ENCODE measurements at places on chromosomes 12 and 14.
A peak's percentile ranks its signal among the peaks of the same experiment; 100 is the strongest.

- no peak for DNase-seq
These were observed 148.4 kb downstream of the ALG10B start for GRCh38 chr12:38465020-38465419.

GRCh38 chr12:50926415-50926814 lies 25.9 kb upstream of the HIGD1C start:
- no peak for DNase-seq

- peak; percentile 74 for DNase-seq
These were observed 608 bp downstream of the PTGES3 start for GRCh38 chr12:56687223-56688128.

DNA sequence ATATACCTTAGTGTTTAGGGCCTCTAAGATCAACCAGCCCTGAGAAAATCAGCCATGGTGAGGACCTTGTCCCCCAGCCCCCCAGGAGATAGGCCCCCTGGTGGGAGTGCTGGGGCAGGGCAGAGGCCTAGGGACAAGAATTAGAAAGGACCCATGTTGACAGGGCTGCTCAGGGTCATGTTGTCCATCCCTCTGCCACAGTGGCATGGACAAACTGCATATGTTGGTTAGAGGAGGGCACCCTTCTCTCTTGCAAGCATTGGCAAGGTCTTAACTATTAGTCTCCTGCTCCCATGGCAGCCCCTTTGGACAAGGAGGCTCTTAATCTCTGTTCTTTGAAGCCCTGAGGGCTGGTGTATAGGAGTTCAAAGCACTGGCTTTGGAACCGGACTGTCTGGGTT lies 755 bp upstream of the PTPN6 start:
- no peak for DNase-seq

- DNase-seq = no peak
These were observed 156.1 kb downstream of the VRK1 start for GRCh38 chr14:96953087-96953874.

DNA sequence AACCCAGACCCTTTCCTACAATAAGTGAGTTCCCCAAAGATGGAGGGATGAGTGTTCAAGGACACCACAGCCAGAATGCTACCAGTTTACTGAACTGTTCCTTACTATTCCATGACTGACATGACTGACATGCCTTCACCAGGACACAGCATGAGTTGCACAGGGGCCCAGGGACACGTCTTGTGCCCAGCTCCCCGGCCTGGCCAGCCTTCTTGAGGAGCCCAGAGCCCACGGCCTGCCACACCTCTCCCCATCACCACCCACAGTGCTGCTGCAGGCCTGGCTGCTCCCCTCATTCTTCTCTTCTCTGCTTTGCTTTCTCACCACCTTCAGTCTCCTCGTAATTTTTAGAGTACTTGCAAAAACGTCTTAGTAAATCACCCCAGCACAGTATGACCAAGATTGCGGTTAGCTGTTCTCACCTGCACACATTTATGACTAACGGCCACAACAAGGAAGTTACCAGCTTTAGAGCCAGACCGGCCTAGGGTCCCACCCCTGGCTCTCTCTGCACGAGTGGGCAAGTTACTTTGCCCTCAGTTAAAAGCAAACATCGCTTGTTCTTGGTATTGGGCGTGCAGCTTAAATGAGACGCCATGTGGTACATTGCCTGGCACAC lies 18.5 kb downstream of the PPP2R5E start:
- peak; percentile 17 for DNase-seq

All from CD4-positive, alpha-beta T cell treated with Interleukin-1 beta for 1 hour (primary cell).